Muscle of back (tissue), 13 donors: ENCODE measurements at places on chromosomes 2 and 18. TPM values are rescaled to one million over a fixed set of nuclear protein-coding genes. Genes with fewer than 3 reads are reported as not detected.

Gene RNF125
- polyA plus RNA-seq = 13.0 TPM

Gene SIX3
- not detected for polyA plus RNA-seq

Gene FEV
- polyA plus RNA-seq = not detected

Gene DIPK1C
- 8.9 TPM for polyA plus RNA-seq

Gene SLC19A3
- 0.75 TPM for polyA plus RNA-seq

- DNase-seq = peak; percentile 56
These were observed 207.3 kb upstream of the RAB6C start for GRCh38 chr2:129772190-129772579.

GRCh38 chr2:44894058-44894457 is 47.4 kb upstream of the SIX3 start:
- no peak for DNase-seq

DNA sequence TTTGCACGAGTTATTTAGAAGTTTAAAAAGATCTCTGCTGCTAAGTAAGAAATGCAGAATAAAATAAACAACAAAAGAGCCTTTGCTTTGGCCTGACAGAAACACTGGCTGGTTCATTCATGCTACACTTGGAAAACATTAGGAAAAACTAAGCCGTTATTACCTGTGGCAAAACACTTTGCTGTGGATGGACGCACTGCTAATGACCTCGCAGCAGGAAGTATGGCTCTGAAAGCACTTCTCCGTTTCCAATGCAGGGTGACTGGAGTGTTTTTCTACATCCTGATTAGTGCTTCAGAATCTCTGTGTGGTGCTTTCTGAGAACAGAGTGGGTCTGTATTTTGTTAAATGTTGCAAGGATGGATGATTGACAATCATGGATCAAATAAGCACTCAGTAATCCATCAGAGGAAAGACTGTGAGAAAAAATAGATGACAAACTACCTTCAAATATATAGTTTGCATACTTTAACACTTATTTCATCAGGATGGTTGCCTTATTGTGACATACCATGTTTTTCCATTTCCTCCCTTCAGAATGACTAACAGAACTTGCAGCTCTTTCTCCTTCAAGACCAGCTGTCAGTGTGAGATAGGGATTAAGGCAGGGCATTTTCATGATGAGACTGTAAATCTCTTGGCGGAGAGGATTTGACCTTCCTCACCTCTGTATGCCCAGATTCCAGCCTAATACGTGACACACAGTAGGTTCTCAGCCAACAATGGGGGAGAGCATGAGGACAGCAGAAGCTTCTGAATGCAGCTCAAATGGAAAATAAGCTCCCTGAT is 38.0 kb downstream of the LINC00305 start:
- no peak for DNase-seq

GRCh38 chr2:26366957-26367356 is 20.4 kb upstream of the ADGRF3 start:
- DNase-seq = no peak

DNA sequence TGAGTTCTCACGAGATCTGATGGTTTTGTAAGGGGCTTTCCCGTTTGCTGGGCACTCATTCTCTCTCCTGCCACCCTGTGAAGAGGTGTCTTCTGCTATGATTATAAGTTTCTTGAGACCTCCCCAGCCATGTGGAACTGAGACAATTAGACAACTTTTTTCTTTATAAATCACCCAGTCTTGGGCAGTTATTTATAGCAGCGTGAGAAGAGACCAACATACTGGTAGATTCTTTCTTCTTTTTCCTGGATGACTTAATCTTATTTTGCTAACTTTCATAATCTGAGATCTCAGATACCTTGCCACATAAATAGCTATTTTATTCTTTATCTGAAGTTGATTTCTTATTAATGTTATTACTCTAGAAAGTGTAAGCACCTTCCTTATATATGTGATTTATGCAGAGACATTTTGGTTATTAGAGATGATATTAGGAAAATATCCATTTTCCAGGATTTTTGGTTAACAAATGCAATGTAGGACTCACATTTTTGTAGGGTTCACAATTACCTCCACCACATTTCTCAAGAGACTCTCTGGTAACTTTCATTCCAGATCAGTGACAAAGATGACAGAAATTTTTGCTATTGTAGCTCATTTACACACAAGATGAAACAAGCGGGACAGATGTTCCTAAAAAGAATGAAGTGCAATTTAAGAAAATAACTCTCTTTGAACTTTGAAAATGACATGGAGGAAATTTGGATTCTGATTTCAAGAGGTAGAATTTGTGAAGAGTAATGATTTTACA is 97.9 kb upstream of the RND3 start:
- DNase-seq = no peak

- no peak for DNase-seq
These were observed 100.2 kb downstream of the PTGR3 start for GRCh38 chr18:75108579-75109318.

- no peak for DNase-seq
These were observed 28.0 kb upstream of the PMAIP1 start for GRCh38 chr18:59871711-59872362.

- DNase-seq = no peak
These were observed 44.7 kb downstream of the TTC32 start for GRCh38 chr2:19857100-19857499.
